ENCODE measurements at places on chromosomes 16 and 17.
A peak's percentile ranks its signal among the peaks of the same experiment; 100 is the strongest.

GRCh38 chr17:38861399-38861843, 7.9 kb upstream of the RPL23 start:
- no peak for DNase-seq

DNA sequence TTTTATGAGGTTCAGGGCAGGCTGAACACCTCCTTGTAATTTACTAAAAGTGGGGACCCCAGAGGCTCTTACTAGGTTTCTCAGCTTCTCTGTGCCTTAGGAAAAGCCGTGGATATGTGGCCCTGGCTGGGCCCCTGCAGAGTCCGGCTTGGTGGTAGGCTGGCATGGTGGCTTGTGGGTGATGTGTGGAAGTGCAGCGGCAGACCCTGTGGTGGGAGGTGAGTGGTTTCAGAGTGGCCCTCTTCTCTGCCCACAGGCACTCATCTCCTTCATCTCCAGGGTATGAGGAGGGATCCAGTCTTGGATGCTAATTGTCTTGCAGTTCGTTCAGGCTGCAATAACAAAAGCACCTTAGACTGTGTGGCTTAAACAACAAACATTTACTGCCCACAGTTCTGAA, 58.9 kb downstream of the ASIC2 start:
- DNase-seq = no peak

DNA sequence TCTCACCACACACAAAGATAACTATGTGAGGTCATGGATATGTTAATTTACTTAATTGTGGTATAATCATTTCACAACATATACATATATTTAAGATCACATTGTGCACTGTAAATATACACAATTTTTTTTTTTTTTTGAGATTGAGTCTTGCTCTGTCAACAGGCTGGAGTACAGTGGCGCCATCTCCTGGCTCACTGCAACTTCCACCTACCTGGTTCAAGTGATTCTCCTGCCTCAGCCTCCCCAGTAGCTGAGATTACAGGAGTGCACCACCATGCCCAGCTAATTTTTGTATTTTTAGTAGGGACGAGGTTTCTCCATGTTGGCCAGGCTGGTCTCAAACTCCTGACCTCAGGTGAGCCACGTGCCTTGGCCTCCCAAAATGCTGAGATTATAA, 11.5 kb upstream of the PRSS54 start:
- peak; percentile 45 for DNase-seq

DNA sequence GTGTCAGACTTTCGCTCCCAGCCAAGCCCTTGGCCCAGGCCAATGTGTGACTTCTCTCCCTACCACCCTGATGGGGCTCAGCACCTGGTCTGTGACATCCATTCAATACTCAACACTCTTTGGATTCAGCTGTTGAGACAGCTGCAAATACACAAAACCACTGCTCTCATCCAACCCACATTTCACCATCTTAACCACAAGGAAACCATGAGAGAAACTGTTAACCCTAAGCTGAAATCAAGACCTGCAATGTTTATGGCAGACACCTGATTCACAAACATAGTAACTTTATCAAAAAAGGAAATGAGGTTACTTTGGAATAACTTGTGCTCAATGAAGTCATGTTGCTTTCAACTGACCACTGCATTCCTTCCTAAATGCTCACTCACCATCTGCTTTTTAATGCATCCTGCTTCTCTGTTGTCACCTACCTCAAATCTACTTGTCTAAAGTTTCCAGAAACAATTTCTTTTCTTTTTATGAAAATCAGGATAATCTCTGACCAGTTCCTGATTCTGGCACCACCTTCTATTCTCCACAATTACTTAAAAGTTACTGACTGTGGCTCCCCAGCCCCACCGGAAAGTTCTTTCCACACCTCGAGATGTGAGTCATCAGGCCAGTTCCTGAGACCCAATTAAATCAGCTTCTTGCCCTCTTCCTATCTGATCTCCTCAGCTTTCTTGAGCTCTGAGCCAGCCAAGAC, 88.2 kb downstream of the NOG start:
- DNase-seq = no peak

- DNase-seq = no peak
Observed at GRCh38 chr17:48637323-48638260, 11.4 kb upstream of the HOXB9 start.

DNA sequence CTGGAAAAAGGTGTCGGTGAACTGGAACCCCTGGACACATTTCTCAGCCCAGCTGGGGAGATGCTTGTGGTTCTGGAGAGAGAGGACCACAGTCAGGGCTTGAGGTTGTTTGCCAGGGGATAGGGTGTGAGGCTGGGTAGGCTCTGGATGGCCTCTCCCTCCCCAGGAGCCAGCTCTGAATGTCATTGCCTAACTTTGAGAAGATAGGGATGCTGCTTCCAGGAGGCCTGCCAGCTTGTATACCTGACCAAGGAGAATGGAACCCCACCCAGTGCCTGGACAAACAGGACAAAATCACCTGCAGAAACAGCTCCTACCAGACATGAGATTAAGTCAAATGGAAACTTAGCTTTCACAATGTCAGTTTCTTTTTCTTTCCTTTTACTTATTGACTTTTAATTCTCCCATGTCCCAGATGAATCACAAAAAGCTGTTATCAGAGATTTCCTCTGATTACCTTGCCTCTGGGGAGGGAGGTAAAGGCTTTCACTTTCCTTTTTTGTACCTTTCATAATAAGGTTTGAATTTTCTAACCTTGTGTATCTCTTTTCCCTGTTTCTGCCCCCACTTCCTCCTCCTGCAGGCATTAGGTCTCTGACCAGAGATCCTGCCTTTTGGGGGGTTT, 29.8 kb upstream of the PLLP start:
- DNase-seq = no peak

DNA sequence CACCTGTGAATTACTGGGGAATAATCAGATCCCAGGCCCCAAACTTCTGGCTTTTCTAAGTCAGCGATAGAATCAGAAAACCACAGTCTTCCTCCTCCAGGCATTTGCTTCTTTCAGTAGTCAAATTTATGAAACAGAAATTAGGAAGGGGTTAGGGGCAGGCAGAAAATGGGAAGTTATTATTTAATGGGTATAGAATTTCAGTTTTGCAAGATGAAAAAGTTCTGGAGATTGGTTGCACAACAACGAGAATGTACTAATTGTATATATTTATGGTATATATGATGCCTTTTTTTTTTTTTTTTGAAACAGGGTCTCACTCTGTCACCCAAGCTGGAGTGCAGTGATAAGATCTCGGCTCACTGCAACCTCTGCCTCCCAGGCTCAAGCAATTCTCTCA, 23.5 kb downstream of the ORC6 start:
- no peak for DNase-seq

DNA sequence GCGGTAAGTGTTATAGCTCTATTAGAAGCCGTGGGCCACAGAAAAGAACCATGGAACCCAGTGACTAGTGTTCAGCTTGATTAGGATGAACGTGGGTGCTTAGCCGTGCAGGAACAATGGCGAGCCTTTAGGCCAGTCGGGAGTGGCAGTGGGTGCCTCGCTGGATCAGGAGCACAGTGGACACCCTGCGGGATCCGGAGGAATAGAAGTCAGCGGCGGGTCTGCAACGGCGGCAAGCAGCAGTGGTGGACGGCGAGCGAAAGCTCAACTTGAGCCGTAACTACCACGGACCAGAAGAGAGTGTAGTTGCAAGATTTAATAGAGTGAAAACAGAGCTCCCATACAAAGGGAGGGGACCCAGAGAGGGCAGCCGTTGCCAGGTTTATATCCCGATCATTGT, 37.3 kb upstream of the CDH15 start:
- no peak for DNase-seq

All from activated T-cell treated with anti-CD3 and anti-CD28 coated beads for 48 hours (primary cell).